ENCODE measurements at places on chromosomes 12 and 14.

- DNase-seq: peak; percentile 90
Measured at GRCh38 chr12:124391340-124392261, 96.7 kb downstream of the RFLNA start.

GRCh38 chr12:152440-152839 lies 61.5 kb downstream of the SLC6A12 start:
- peak; percentile 75 for DNase-seq

DNA sequence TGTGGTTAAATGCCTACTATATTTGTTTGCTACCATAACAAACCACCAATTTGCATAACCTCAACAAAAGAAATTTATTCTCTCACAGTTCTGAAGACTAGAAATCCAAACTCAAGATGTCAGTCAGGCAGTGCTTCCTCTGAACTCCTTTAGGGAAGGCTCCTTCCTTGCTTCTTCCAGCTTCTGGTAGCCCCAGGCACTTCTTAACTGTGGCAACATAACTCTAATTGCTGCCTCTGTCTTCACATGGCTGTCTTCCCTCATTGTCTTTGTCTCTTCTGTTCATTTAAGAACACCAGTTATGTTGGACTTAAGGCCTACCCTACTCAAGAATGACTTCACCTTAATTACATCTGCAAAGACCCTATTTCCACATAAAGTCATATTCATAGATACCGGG lies 206.9 kb downstream of the SYT1 start:
- DNase-seq: no peak

DNA sequence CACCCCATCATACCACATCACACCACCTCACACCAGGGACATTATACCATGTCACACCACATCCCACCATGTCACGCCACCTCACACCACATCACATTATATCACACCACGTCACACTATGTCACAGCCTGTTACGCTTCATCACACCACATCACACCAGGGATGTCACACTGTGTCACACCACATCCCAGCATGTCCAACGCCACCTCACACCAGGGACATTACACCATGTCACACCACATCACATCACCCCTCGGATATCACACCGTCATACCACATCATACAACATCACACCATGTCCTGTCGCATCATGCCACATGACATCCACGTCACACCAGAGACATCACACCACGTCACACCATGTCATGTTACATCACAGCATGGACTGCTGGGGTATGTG lies 235.5 kb downstream of the TMEM121 start:
- DNase-seq: no peak

DNA sequence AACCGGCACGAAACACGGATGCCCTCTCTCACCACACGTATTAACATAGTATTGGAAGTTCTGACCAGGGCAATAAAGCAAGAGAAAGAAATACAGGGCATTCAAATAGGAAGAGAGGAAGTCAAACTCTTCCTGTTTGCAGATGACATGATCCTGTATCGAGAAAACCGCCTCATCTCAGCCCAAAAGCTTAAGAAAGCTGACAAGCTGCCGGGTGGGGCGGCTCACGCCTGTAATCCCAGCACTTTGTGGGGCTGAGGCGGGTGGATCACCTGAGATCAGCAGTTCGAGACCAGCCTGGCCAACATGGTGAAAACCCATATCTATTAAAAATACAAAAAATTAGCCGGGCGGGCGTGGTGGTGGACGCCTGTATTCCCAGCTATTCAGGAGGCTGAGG lies 17.7 kb downstream of the OR6S1 start:
- DNase-seq: peak; percentile 52

GRCh38 chr14:74973905-74974363 lies 18.5 kb upstream of the PGF start:
- DNase-seq: no peak

- peak; percentile 90 for DNase-seq
Measured at GRCh38 chr12:48996794-48997718, 2.1 kb downstream of the DDN start.

DNA sequence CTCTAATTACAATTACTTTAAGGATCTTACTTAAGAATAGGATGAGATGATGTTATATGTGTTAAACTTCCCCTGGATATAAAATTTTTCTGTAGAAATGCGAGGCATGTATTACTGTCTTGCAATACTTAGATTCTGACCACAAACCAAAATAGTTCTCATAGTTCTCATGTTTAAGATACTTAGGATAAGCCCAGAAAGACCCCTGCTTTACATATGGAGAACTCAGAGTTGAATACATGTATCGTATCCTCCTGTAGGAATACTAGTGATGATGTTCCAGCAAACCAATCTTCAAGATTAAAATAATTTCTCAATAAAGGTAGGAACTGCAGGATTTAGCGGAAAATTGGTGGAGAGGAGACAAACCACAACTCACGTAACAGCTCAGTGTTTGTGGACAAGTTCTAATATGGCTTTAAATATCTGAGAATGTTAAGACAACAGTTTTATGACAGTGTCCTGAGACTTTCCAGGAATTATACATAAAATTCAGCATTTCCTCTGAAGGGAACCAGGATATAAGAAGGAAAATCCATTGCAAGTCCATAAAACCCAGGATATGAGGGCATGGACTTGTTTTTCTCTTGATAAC lies 114.7 kb upstream of the CRY1 start:
- DNase-seq: no peak

DNA sequence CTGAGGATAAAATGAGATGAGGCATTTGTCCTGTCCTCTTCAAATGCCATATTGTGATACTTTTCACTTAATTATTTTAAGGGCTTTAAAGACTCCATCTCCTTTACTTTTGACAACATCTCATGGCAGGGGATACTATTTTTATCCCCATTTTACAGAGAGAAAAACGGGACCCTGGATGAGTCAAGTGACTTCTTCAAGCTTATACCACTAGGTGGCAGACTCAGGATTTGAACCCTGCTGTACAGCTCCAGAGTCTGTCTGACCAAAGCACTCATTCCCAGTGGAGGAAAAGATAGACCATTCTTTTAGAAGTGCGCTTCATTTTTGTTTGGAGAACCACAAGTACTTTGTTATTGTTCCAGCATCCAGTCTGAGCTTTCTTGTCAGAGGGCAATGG lies 1.7 kb upstream of the SMOC1 start:
- DNase-seq: peak; percentile 43

GRCh38 chr12:3988519-3989217 lies 115.5 kb upstream of the PARP11 start:
- no peak for DNase-seq

GRCh38 chr14:97977651-97978261 lies 1180.6 kb downstream of the VRK1 start:
- no peak for DNase-seq

GRCh38 chr14:32460267-32460666 lies 131.2 kb downstream of the AKAP6 start:
- no peak for DNase-seq

DNA sequence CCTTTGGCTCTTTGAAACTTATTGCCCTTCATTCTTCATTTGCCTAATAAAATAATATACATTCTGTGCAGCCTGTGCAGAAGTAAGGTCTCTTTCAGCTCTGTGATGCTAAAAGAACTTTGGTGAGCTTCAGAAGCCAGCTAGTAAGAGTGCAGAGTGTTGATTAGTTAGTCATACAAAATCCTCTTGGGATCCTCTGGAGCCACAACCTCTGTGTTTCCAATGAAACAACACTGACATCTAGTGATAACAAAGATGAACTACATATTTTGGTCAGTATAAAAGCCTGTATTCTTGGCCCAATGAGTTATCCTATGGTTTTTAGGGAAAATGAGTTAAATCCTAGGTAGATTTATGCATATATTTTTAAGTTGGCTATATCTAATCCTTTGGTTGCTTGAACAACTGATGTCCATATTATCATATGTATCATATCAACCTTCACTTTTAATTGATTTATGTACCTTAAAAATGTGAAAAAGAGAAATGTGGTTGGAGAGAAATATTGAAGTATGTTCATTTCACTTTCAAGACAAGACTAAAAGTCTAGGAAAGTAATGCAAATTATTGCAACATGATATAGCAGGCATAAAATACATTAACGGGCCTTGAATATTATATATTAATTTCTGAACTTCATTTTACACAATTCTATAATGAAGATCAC lies 158.4 kb downstream of the KLHL28 start:
- peak; percentile 52 for DNase-seq

GRCh38 chr12:119602734-119603094 lies 9.1 kb downstream of the TMEM233 start:
- no peak for DNase-seq

DNA sequence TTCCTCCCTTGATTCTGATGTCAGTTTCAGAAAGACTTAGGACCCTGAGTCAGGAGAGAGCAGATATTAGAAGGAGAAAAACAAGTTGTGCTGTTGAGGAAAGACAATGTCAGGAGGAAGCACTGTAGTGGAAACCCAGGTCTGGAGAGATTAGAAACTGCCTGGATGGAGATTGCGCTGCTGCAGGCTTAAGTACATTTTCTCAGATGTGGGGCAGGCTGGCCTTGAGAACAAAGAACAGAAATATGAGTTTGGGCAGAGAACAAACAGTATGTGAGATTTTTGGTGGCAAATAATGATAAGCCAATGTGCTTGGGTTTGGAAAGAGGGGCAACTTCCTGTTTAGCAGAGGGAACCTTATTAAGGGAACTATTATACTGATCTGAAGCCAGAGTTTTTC lies 74.3 kb upstream of the PRMT8 start:
- DNase-seq: no peak

- DNase-seq: no peak
Measured at GRCh38 chr14:103692159-103692558, 23.1 kb downstream of the XRCC3 start.

- peak; percentile 39 for DNase-seq
Measured at GRCh38 chr12:103833095-103833775, 7.8 kb downstream of the NT5DC3 start.

DNA sequence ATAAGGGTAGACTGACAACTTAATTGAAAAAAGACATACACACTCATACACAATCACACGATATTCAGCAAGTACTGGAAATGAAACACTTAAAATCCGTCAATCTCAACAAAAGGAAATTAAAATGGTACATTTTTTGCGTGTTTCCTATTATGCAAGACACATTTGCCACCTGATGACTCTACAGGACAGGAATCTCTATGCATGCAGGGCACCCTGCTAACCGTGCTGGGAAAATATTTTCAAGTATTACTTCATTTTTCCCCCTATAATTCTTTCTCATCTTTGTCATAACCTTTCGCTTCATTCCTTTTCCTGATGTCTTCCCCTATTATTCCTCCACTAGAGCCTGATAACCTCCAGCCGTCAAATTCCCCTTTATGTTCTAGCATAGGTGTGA lies 150.2 kb downstream of the TMEM132D start:
- no peak for DNase-seq

- DNase-seq: no peak
Measured at GRCh38 chr12:122965321-122965751, 927 bp downstream of the ABCB9 start.

DNA sequence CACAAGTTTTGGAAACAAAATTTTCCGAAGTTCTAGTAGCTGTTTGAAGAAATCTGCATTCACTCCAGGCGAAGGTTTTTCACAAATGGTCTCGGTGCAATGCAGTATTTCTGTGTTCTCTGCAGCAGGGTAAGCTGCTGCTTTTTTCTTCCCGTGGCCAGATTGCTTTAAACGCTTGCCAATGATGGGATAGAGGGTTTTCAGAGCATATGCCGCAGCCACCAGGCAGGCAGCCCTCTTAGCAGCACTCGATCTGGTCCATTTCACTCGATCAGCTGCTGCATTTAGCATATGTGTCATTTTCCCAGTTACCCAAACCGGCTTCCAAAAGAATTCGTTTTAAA lies 315 bp downstream of the ABCD2 start:
- no peak for DNase-seq

GRCh38 chr12:67671419-67671818 lies 22.9 kb downstream of the DYRK2 start:
- DNase-seq: peak; percentile 32

GRCh38 chr12:38875586-38876228 lies 29.7 kb downstream of the CPNE8 start:
- DNase-seq: no peak

- no peak for DNase-seq
Measured at GRCh38 chr12:130338794-130339601, 1.3 kb downstream of the PIWIL1 start.

- DNase-seq: no peak
Measured at GRCh38 chr14:63475761-63476160, 67.4 kb downstream of the PPP2R5E start.

- DNase-seq: no peak
Measured at GRCh38 chr14:23663711-23664110, 27.5 kb downstream of the DHRS2 start.
